SW 1271 (cell line): ENCODE measurements at places on chromosomes 3 and 15.

DNA sequence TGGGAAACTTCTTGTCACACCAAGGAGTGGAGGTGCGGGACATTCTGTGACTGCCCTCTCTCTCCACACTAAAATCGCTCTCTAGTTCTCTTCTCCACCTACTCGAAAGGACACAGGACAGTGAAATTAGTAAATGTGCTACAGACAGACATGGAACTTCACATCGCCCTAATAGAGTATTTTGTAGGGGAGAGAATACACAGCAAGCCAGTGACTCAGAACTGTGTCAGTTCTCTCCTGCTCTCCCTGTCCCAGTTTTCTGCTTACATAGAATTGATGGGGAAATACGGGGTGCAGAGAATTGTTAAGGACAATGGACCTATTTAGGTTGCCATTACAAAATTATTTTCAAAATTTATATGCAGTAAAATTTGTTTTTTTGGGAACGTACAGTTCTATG is 159.6 kb upstream of the GADL1 start:
- DNase-seq, result no peak

DNA sequence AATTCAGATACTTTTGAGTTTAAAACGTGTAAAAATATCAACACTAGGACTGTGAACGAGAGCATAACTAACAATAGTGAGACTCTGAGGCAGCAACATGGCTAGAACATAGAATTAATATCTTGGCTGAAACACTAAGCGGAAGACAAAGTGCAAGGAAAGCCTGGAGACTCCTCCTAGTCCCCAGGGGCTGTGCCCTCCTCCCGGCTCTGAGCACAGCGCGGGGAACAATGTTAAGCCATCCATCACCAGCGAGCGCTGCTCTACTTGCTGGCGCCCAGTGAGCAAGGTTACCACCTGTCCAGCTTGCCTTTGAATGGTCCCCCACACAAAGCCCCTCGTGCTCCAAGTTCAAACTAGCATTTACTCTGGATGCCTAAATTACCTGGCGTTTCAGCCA is 436.9 kb downstream of the FOXP1 start:
- no peak for DNase-seq

- no peak for DNase-seq
Observed at GRCh38 chr15:39746176-39746575, 36.5 kb downstream of the FSIP1 start.

DNA sequence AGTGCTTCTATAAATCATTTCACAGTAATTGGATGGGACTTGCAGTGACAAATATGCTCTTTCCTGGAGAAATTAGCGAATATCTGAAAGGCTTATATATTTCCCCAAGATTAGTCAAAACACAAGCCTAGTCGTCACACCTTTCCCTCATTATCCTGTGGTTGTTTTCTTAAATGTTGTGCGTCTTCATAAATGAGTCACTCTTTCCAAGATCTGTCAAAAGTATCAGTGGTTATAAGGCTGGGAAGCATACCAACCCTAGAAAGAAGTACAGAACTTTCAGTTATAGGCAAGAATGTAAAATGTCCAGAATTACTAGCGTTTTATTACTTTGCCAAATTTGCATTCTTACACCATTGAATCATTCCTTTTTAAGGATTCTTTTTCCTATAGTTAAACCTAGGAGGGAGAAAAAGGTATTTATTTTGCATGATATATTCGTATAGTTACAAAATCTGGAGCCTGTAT is 33.6 kb downstream of the TMEM212 start:
- DNase-seq, result peak; percentile 21

DNA sequence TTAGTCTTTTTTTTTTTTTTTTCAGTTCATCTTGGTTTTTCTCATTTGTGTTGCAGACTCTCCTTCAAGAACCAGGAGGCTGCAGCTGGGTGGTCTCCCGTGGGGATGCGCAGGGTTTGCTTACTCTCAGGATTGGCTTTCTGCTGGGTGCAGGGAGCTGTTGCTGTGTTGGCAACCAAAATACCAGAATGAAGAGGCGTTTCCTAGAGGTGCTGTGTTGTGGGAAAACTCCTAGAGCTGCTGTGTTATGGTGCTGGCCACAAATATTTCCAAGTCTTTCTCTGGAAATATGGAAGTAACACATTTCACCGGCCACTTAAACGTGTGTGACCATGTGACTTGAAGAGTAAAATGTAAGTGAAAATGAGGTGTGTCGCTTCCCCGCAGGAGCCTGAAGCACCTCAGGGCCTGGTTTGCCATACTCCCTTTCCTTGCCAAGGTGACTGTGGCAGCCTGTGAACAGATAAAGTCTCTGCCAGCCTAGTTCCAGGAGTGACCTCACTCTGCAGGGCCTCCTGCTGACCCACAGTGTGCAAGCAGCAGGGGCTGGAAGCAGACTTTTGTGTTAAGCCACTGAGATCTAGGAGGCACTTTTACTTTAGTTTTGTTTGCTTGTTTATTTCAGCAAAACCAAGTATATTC is 258.9 kb downstream of the ADAMTS17 start:
- DNase-seq, result no peak

- DNase-seq, result no peak
Observed at GRCh38 chr3:88151358-88151757, 1.6 kb downstream of the C3orf38 start.
